ENCODE measurements at places on chromosomes 1 and 21. TPM values are rescaled to one million over a fixed set of nuclear protein-coding genes. Genes with fewer than 3 reads are reported as not detected.

GRCh38 chr1:211634461-211634860, 41.0 kb downstream of the NEK2 start:
- no peak for DNase-seq

DNA sequence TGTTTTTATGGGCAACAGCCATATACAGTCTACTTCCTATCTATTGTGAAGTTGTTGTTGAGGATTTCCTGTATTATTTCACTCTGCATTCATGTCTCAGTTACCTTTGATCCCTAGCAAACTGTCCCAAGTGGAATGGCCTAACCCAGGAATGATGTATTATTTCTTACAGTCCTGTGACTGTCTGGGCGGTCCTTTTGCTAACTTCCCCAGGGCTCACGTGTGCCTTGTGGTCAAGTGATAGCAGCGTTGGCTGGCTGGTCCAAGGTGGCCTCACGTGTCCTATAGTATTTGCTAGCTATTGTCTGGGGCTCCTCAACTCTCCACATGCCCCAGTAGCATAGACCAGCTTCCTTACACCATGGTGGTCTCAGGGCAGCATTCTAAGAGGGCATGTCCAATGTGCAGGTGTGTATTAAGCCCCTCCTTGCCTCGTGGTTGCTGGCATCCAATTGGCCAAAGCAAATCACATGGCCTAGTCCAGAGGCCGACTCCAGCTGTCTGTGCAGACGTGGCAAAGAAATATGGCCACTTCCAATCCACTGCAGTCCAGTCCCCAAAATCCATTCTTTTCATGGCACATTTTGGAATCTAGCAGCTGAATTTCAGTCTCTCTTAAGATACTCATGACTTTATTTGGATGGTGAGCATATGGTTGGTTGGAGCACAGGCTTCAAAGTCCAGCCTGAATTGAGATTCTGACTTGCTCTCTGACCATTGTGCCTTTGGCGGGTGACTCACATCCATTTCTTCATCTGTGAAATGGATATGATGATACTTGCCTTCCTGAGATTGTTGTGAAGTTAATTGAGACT, 94.1 kb downstream of the GALNT2 start:
- no peak for DNase-seq

The SH2D2A gene
- total RNA-seq: 56.3 TPM

- no peak for DNase-seq
Observed at GRCh38 chr1:108100148-108100547, 100.0 kb downstream of the SLC25A24 start.

The ST6GALNAC5 gene
- not detected for total RNA-seq

GRCh38 chr1:11691928-11692711, 610 bp downstream of the DRAXIN start:
- DNase-seq: no peak

The RYR2 gene
- not detected for total RNA-seq

DNA sequence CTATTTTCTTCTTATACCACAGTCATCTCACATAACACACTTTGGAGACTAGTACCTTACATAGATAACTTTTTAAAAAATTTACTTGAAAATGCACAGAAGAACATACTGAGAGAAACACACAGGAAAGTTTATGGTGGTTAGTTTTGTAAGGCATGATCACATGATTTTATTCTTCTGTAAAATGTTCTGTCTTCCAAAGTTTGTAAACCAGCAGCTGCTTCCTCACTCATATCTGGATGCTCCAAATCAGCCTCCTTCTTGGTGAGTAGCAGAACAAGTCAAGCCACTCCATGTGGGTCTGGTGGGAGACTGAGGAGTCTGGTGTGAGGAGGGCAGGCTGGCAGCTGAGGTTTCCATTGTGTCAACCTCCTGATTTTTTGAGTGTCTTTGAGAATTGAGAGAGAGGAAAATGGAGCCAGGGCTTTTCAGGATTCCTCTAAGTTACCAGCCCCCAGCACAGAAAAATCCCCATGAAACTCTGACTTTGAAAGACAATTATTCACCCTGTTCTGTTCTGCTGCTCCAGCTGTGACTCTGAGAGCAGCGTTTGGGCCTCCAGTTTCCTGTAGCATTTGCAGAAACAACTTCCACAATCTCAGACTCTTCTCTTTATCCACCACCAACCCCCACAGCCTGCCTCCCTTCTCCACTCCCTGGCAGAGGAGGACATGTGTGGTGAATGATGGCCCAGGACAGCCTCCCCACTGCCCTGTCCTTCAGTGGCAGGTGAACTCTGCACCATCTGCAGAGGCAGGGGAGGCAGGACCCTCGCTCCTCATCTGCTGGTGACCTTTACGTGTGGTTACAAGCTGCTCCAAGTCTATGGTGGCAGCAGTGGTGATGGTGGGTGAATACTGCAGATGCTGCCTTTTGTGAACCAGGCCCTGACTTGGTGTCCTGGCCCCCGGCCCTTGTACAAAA, 82.3 kb downstream of the FCRL5 start:
- DNase-seq: no peak

- no peak for DNase-seq
Observed at GRCh38 chr1:11940260-11940921, 5.9 kb downstream of the PLOD1 start.

GRCh38 chr1:153515504-153516394, 20.0 kb downstream of the S100A6 start:
- DNase-seq: no peak

DNA sequence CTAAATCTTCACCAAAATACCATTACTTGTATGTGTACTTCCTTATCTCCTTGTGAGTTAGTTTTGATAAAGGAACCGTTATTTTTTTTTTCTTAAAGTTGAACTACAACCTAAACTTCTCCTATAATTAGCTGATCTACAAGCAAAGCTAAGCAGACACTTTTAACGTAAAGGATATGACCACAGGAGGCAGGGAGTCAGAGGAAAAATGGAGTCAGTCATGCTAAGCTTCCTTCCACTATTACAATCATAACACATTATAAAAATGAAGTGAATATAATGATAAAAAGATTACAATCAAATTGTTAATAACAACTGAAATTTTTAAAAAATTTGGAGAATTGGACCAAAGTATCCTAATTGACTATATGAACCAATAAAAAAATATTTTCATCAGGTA, 892.6 kb downstream of the KCNT2 start:
- DNase-seq: no peak

The BEND5 gene
- total RNA-seq: 2.5 TPM
